Activated T-helper 17 cell treated with anti-CD3 and anti-CD28 coated beads, Interleukin-2, amount 50 U/mL, for 72 hours (primary cell): ENCODE measurements at places on chromosomes 13 and 19. TPM values are rescaled to one million over a fixed set of nuclear protein-coding genes. Genes with fewer than 3 reads are reported as not detected.

Gene RYR1
- total RNA-seq: 41.5 TPM

Gene PROZ
- 4.3 TPM for total RNA-seq

Gene NECTIN2
- 0.64 TPM for total RNA-seq

Gene CDC16
- 100 TPM for total RNA-seq

Gene HAUS5
- total RNA-seq: 37.2 TPM

Gene NKG7
- total RNA-seq: 15.2 TPM

Gene TEKTIP1
- total RNA-seq: 2.1 TPM

Gene IL11
- total RNA-seq: 0.15 TPM

Gene LRRC63
- 1.3 TPM for total RNA-seq

Gene RASL11A
- 3.5 TPM for total RNA-seq

Gene USHBP1
- total RNA-seq: 0.48 TPM

Gene ITGBL1
- total RNA-seq: not detected

Gene IPO5
- total RNA-seq: 246 TPM

Gene ZNF471
- total RNA-seq: 0.91 TPM

Gene TMEM150B
- total RNA-seq: 0.56 TPM

Gene SWSAP1
- total RNA-seq: 1.5 TPM

Gene CA11
- 6.1 TPM for total RNA-seq

Gene RDH8
- total RNA-seq: 0.26 TPM

Gene ARL11
- 0.89 TPM for total RNA-seq

Gene CATSPERD
- total RNA-seq: not detected

Gene SRRM5
- total RNA-seq: 1.4 TPM

Gene IGSF23
- not detected for total RNA-seq

Gene ZFP28
- 5.5 TPM for total RNA-seq

Gene GIPC3
- total RNA-seq: 0.32 TPM

Gene DPP9
- 90.9 TPM for total RNA-seq

Gene CILP2
- total RNA-seq: 0.26 TPM

Gene ZFP82
- total RNA-seq: 7.4 TPM

Gene CADM4
- 0.22 TPM for total RNA-seq

Gene ATP4A
- not detected for total RNA-seq

Gene AMER2
- not detected for total RNA-seq

Gene FCER2
- 2.8 TPM for total RNA-seq

Gene ATG4D
- 37.8 TPM for total RNA-seq

Gene ZMYM5
- 11.6 TPM for total RNA-seq
